ENCODE measurements at places on chromosomes 1 and 21. TPM values are rescaled to one million over a fixed set of nuclear protein-coding genes. Genes with fewer than 3 reads are reported as not detected.

DNA sequence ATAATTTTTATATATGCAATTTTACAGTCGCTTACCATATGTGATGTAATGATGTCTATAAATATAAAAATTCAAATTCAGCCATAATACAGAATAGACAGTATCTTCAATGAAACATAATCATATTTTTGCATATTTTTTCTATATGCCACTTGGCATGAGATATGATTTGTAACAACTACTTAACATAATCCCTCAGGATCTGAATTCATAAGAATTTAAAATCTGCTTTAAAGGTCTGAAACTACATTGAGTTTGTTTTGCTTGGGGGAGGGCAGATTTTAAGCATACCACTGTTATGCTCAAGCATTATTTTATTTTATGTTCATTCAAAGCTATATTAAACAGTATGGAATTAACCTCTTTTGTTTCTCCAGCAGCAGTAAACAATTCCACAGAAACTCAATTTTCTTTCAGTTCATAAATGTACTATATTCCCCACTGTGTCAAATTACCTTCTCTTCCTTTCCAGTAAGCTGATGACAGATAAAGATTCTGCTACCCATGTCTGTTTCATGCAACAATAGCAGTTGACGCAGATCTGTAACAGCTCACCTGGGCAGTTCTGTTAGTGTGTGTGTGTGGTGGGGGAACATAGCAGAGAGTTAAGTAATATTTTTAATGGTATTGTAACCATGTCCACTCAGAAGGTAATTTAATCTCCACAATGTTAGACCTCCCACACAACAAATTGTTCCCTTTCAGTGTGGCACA, 224.8 kb downstream of the NTNG1 start:
- no peak overlapping the region for H3K4me3 ChIP-seq
- H3K27ac ChIP-seq, result no peak overlapping the region
- H3K27me3 ChIP-seq, result no peaks in the 10 kb centered on the region
- no peaks in the 10 kb centered on the region for H3K36me3 ChIP-seq
- no peak for DNase-seq

GRCh38 chr1:237713916-237714315, 176.8 kb downstream of the ZP4 start:
- H3K27me3 ChIP-seq, result no peaks in the 10 kb centered on the region
- H3K27ac ChIP-seq, result no peak overlapping the region
- no peak overlapping the region for H3K4me3 ChIP-seq
- no peaks in the 10 kb centered on the region for H3K36me3 ChIP-seq
- H3K4me1 ChIP-seq, result no peaks in the 10 kb centered on the region

DNA sequence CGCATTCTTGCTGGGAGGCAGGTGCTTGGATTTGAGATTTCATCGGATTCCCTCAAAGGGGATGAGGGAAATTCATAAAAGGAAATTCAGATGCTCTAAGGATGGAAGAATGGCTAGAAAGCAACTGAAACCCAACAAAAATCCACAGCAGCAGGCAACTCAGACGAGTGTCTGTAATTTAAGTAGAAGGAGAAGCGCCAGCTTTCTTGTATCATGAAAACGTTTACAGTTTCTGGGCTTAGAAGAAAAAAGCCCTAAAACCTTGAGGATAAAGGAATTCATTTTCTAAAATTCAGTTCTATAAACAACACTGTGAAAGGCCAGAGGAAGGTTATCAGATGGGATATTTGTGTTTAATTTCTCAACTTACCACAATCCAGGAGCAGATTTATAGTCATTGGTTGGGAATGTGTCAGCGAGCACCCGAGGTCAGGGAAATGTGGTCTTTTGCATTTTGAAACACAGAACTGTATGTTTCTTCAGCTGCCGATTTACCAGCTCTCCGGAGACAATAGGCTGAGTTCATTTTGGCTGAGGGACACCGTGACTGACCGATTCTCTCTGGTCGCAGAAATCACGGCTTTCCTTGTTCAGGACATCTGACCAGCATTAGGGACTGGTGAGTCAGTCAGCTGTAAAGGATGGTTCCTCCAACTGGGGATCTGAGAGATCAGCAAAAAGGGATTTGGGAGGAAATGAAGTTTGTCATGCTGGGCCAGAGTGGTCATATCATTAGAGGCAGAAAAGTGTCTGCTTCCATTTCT, 111.6 kb upstream of the ERRFI1 start:
- H3K4me1 ChIP-seq, result peaks cover 5% of the 10 kb centered on the region
- H3K4me3 ChIP-seq, result no peak overlapping the region
- peak overlapping the region; percentile 69 for H3K27ac ChIP-seq
- no peaks in the 10 kb centered on the region for H3K36me3 ChIP-seq
- H3K27me3 ChIP-seq, result no peaks in the 10 kb centered on the region

- H3K4me1 ChIP-seq, result peaks cover 7% of the 10 kb centered on the region
- no peak for DNase-seq
- H3K4me3 ChIP-seq, result no peak overlapping the region
- no peak overlapping the region for H3K27ac ChIP-seq
- H3K36me3 ChIP-seq, result no peaks in the 10 kb centered on the region
Observed at GRCh38 chr1:192726820-192727504, 81.9 kb upstream of the RGS2 start.

- DNase-seq, result no peak
- H3K4me1 ChIP-seq, result no peaks in the 10 kb centered on the region
- H3K36me3 ChIP-seq, result no peaks in the 10 kb centered on the region
- H3K4me3 ChIP-seq, result no peak overlapping the region
- no peak overlapping the region for H3K27ac ChIP-seq
Observed at GRCh38 chr1:196890668-196891067, 2.8 kb downstream of the CFHR4 start.

DNA sequence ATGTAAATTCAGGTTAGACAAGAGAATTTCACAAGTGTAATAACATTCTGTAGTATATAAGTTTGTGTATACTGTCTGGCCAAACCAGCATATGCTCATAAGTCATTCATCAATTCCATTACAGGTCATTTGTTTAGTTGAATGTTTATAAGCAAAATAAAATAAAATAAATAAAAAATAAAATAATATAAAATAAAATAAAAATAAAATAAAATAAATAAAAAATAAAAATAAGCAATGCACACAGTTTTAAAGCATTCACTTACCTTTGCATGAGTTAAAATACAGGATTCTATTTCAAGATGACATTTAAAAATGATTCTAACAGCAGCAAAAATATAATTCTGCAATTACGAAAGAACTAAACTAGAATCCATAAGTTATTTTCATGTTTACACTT, 9.9 kb downstream of the PODN start:
- no peaks in the 10 kb centered on the region for H3K27me3 ChIP-seq
- H3K27ac ChIP-seq, result no peak overlapping the region
- H3K36me3 ChIP-seq, result no peaks in the 10 kb centered on the region
- no peaks in the 10 kb centered on the region for H3K4me1 ChIP-seq
- DNase-seq, result no peak

DNAJC16 gene
- 24.3 TPM for total RNA-seq

RPS6KA1 gene
- total RNA-seq, result 2.7 TPM

CD1E gene
- total RNA-seq, result not detected

SMIM11 gene
- total RNA-seq, result 2.9 TPM
